ENCODE measurements at places on chromosomes 4 and X. TPM values are rescaled to one million over a fixed set of nuclear protein-coding genes. Genes with fewer than 3 reads are reported as not detected.

Gene OTUD6A
- total RNA-seq: not detected

Gene C4orf36
- total RNA-seq: 1.6 TPM

Gene ASB9
- total RNA-seq: 6.0 TPM

Gene MTTP
- total RNA-seq: 0.15 TPM

Gene SAGE1
- not detected for total RNA-seq

- no peak for DNase-seq
Measured at GRCh38 chrX:108299101-108299591, 139.1 kb downstream of the COL4A6 start.

DNA sequence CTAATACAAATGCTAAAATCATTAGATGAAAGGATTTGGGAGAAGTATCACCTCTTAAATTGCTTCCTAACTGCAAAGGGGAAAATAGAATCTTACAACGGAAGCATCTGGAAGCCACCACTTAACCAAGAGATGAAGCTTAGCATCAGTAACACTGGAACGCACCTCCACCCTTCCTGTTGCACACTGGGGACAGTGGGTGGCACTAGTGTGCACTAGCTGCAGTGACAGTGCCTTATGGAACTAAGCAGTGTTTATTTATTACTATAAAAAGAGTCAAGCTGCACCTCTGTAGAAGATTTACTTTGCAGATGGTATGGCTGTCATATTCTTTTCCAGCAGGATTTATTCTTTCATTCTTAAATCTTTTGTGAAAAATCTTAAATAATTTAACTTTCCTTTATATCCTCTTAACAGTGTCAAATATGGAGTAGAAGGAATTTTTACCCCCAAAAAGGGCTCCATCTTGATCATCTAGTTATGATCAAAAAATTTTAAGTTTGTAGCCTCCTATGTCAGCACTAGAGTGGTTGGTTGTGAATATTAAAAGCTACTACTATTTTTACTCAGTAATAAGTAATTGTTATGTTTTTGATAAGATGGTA lies 76.7 kb downstream of the SCD5 start:
- DNase-seq: no peak

- DNase-seq: no peak
Measured at GRCh38 chr4:174222266-174222872, 61.1 kb downstream of the FBXO8 start.
